ENCODE measurements at places on chromosomes 1 and 21.

GRCh38 chr1:8113262-8114220, 87.4 kb upstream of the ERRFI1 start:
- peak; percentile 57 for DNase-seq

GRCh38 chr1:199510314-199510713, 517.2 kb upstream of the NR5A2 start:
- DNase-seq = no peak

GRCh38 chr1:234188454-234188792, 184.8 kb upstream of the COA6 start:
- no peak for DNase-seq

DNA sequence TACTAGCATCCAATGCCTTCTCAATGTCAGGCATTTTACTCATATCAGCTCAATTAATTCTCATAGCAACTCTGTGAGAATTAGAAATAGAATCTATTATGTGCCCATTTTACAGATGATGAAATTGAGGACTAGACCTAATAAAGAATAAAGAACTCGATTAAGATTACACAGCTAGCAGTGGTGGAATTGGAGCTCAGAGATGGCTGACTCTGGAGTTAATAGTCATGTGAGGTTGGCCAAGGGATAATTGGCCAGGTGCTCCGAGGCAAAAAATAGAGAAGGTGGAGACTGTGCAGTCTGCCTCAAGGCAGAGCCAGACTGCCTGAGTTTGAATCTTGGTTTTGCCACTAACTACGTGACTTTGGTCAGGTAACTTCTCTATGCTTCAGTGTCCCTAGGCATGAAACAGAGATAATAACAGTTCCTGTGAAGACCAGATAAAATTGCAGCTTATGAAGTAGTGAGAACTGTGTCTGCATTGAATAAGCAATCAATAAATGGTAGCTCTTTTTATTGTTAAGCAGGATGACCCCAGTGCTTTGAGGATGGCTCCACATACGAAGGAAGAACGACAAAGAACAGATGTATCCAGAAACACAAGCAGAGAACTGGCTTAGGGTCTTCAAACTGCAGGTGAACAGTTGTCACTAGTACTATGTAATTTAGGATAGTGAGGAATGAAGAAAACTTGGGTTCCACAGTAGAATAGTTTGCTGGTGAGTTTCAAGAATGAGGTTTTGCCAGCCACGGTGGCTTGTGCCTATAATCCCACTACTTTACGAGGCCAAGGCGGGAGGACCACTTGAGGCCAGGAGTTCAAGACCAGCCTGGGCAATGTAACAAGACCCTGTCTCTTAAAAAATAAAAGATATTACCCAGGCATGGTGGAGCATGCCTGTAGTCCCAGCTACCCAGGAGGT, 6.9 kb upstream of the CCSAP start:
- DNase-seq = no peak

- no peak for DNase-seq
Measured at GRCh38 chr21:31211836-31212235, 132.2 kb downstream of the TIAM1 start.

GRCh38 chr1:2611031-2611501, 21.8 kb downstream of the MMEL1 start:
- DNase-seq = peak; percentile 16

- no peak for DNase-seq
Measured at GRCh38 chr1:226893936-226894335, 23.5 kb downstream of the PSEN2 start.

DNA sequence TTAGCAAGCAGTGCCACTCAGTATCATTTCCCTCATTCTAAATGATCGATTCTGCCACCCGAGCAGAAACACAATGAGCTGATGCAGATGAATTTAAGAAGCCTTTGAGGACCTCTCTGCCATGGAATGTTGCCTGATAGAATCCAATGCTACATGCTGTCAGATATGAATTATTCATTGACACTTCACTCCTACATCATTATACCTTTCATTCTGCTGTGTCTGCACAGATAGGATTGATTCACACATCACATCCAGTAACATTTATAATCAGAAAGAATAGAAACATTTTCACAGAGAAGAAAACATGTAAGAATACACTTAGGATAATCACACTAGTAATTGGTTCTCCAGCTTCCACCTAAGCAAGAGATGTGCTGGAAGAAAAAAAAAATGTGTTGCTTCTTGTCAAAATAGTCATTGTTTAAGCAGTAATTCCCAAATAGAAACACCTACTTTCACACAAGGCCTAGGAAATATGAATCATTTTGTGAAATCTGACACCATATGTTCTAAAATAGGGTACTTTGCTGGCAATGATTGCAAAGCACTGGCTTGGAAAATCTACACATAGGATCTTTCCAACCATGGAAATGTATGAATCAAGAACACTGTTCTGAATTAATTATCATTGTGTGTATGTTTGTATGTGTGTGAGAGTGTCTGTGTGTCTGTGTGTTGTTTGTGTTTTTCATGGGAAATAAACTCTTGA, 110.1 kb downstream of the GRIK1 start:
- no peak for DNase-seq

DNA sequence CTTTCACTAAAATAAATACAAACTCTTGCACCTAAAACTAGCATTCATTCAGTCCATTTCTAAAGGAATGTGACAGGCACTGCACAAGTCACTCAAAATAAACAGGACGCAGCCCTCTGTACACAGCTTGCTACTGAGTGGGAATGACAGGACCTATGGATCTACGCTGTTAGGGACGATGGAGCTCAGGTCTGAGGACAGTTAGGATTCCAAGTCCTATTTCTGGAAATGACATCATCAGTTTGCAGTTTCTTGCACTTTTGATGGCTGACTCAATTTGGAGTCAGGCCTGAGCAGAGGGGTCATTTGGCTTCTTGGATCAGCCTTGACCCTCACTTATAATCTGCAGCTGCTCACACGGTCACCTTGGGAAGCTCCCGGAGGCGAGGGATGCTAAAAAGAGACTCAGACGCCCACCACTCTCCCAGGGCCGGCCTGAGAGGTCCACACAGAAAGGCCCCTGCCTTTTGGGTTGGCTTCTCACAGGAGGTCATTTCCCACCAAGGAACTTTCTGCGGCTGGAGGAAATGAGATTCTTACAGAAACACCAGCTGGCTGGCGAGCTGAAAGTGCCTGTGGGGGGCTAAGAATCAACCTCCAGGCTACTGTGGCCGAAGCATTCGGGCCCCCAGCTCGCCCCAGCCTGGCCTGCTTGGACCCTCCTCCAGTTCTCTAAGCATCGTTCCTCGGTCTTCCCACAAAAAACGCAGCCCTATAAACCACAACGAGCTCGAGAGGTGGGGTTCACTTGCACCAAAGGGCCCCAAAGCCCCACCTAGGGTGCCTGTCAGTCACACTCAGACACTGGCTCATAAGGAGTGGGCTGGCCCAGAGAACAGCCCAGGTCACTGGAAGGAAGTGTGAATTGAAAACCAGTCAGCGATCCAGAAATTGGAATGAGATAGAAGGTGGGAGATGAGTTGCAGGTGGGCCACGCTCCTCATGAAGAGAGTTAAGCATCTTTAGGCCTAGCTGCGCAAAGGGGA, 8.9 kb upstream of the PDE9A start:
- peak; percentile 62 for DNase-seq

DNA sequence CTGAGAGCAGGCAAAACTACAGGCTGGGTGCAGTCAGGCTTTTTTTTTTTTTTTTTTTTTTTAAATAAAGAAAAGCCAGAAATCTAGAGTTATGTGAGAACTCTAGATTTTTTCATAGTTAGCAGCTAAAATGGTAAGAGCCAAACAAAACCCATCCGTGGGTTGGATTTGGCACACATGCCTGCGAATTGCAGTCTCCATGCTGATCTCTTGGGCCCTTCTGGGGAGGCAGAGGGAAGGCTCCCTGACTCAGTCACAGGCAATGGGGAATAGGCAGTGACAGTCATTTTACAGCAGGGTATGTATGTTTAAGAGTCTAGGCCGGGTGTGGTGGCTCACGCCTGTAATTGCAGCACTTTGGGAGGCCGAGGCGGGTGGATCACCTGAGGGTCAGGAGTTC, 2.6 kb downstream of the TXLNA start:
- no peak for DNase-seq

GRCh38 chr1:67105508-67105907, 29.3 kb downstream of the C1orf141 start:
- no peak for DNase-seq

DNA sequence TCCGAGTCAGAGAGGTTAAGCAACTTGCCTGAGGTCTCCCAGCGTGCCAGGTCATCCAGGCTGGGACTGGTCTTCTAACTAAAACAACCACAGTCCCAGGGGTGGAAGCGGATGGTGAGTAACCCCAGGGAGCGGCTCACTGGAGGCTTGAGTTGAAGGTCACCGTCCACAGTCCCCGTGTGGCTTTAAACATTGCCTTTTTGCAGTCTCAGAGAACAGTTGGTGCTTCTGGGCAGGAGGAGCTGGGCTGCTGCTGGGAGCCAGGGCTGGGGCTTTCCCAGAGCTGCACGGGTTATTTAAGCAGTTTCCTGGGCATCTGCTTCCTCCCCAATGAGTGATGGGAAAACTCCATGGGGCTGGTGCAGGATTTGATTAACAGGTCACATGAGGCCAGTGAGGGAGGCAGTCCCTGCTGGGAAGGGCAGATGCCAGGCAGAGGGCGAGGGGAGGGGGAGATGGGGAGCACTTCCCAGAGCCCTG, 12.3 kb downstream of the ARHGEF10L start:
- no peak for DNase-seq

- peak; percentile 44 for DNase-seq
Measured at GRCh38 chr1:205700865-205701401, 20.6 kb upstream of the SLC45A3 start.

- DNase-seq = no peak
Measured at GRCh38 chr1:112563341-112563740, 54.6 kb downstream of the WNT2B start.

GRCh38 chr1:204171751-204172178, 5.6 kb upstream of the REN start:
- DNase-seq = no peak

Data from muscle of back (tissue), 13 donors.